ENCODE measurements at places on chromosomes 5 and 9.

DNA sequence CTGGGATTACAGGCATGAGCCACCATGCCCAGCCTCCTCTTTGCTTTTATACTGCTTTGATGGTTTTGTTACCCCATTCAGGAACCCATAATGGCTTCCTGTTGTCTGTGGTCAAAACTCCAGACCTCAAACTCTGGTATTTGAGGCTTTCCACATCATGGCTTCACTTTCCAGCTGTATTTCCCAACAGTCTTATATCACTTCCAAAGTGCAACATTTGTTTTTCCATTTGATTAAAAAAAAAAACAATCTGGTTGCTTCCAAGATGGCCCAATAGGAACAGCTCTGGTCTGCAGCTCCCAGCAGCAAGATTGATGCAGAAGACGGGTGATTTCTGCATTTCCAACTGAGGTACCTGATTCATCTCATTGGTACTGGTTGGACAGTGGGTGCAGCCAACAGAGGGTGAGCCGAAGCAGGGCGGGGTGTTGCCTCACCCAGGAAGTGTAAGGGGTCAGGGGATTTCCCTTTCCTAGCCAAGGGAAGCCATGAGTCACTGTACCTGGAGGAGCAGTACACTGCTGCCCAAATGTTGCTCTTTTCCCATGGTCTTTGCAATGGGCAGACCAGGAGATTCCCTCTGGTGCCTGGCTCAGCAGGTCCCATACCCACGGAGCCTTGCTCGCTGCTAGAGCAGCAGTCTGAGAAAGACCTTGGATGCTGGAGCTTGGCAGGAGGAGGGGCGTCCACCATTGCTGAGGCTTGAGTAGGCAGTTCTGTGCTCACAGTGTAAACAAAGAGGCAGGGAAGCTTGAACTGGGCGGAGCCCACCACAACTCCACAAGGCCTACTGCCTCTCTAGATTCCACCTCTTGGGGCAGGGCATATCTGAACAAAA, 458.4 kb downstream of the KDM4C start:
- no peak for DNase-seq

- no peak for DNase-seq
Observed at GRCh38 chr5:64165500-64166200, at the start of gene RNF180. Gene RNF180, plus strand, starts transcription at chr5:64165843. Its CDS starts 34,965 bp downstream, at chr5:64200808.

DNA sequence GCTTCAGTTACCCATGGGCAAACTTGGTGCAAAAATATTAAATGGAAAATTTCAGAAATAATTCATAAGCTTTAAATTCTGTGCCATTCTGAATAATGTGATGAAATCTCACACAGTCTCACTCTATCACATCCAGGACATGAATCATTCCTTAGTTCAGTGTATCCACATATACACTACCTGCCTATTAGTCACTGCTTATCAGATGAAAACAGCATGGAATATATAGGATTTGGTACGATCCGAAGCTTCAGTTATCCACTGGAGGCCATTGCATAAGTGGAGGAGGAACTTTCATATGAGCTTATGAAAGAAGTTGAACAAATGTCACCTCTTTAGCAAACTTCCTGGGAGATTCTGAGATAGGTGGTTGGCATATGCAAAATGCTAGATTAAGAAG, 64.2 kb downstream of the GAPVD1 start:
- no peak for DNase-seq

GRCh38 chr5:151805414-151806223, 33.9 kb downstream of the G3BP1 start:
- DNase-seq, result no peak

DNA sequence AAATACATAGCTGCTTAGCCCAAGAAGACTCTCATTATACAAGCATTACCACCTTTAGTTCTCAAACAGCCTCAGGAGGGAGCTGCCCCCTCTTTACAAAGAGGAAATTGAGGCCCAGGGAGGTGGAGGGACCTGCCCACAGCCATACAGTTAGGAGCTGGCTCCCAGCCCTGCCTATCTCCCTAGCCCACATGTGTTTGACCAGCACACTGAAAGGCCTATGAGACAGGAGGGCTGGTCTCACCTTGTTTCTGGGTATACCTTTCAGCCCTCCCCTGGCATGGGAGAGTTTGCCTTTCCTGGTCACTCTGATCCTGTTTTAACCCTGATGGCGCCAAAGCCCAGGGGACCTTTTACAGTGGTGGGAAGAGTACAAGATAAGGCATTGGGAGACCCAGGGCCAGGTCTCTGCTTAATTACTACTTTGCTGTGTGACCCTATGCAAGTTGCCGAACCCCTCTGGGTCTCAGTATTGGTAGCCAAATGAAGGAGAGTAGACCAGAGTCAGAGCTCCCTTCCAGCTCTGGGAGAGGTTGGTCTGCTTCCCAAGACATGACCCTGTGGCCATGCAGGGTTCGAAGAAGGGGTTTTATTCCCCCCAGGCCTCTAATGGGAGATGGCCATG, 60.9 kb upstream of the RPL26L1 start:
- no peak for DNase-seq

DNA sequence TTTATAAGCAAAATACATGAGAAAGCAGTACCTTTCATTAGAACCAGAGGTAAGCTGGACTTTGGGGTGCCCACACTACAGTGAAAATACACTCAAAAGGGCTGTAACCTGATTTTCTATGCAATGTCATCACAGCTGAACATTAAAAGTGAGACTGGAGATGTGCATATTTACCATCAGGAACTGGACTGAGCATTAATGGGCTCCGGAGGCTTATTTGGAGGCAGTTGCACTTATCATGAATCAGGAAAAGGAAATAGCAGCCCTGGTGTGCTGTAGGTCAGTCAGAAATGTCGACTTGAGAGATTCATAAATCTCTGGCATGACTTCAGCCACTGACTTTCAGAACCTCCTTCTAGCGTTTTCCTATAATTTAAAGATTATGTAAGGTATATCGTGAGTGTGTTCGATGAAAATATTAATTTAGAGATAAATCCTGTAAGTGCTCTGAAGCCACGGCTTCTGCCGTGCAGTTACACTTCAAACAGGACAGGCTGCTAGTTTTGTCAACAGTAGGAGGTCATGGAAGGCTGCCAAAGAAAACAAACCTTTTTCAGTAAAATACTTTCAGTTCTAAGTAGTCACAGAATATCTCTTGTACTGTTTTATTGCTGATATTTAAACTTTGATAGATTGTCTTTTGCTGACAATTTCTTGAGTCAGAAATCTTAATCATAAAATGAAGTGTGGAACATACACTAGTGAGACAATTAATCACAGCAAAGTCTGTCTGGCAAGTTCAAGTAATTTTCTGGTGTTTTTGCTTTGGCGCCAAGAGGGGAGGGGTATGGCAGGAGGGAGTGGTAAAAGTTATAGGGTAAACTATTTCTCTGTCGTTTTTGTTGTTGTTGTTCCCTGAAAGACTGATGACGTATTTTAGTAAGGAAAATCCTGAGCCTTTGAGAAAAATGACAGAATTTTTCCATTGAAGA, 939.7 kb downstream of the NR2F1-AS1 start:
- no peak for DNase-seq

GRCh38 chr5:99460701-99461100, 531.9 kb upstream of the CHD1 start:
- DNase-seq, result no peak

- no peak for DNase-seq
Observed at GRCh38 chr5:94361161-94361560, 257.2 kb downstream of the KIAA0825 start.

- no peak for DNase-seq
Observed at GRCh38 chr5:111755942-111756381, 1.0 kb downstream of the NREP start.

DNA sequence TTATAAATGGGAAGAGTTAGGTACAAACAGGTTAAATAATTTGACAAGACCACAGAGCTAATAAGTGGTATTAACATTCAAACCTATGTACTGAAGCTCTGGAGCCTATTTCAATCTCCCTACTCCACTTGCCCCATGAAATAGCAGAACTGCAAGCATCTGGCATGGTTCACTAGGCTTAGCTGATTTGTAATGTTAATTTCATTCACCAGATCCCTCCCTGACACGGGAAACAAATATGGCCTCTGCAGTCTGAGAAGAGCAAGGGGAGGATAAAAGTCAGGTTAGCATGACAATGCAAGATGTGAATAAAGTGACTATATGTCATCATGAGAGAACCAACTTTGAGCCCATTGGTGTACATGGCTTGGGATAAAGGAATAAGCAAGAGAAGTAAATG, 428.8 kb downstream of the BRINP1 start:
- no peak for DNase-seq

GRCh38 chr5:17817990-17818389, 183.7 kb downstream of the TAF11L14 start:
- no peak for DNase-seq

GRCh38 chr5:42948961-42949347, 91.2 kb downstream of the ANXA2R start:
- DNase-seq, result no peak

- DNase-seq, result no peak
Observed at GRCh38 chr5:157400741-157401495, 59.1 kb upstream of the NIPAL4 start.

DNA sequence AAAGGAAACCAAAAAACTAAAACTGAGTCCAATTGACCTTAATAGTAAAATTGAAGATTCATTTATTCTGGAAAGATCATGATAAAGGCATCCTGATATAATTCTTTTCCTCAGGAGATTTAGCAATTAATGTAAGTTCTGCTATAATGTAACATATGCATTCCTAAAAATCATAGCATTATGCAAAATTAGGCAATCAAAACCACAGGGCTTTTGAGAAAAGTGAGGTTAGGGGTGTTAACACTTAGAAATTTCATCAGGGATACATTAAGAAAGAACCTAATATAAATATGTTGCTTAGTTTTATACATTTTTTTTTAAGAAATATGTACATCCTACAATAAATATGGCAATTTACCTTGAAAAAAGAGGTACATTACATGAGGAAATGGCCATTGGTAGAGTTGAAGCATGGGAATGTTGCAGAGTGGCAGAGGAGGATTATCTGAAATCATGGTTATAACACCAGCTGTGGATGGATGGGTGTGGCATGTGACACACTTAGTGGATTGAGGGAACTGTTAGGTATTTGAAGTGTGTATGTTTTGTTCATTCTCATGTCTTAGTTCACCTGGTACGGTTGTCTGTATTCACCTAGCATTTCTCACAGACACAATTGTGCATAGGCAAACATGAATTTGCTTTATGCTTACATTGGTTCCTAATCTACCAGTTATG, 51.1 kb downstream of the CCNH start:
- no peak for DNase-seq

- DNase-seq, result no peak
Observed at GRCh38 chr5:30839956-30840355, 353.5 kb upstream of the CDH6 start.

DNA sequence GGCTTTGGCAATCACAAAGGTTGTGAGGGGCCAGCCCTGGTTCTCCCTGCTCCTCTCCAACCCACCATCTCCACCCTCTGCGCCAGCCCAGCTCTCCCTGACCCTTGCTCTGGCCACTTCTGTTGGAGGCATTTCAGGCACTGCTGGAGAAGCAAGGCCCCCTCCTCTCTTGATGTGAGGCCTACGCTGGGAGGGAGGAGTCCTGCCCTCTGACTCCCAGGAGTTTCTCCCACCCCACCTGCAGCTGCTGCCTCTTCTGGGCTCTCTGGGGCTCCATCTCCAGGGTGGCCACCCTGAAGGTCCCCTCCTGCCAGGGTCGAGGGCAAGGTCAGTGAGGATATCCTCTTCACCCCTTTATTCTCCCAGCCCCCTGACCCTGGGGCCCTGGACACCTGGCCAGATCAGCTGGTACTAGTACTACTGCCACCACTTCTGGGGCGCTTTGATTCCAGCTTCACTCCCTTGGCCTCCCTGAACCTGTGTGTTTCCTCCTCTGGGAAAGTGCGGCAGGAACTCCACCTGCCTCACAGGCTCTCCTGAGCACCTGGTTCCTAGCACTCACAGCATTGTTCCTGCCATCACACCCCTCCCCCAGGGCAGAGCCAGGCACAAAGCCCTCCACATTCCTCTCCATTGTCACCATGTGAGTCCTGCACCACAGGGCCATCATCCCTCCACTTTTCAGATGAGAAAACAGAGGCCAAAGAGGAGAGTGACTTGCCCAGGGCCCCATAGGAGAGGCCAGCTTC, 23.8 kb upstream of the TDRD7 start:
- DNase-seq, result no peak

- DNase-seq, result no peak
Observed at GRCh38 chr5:159243385-159243784, 19.7 kb upstream of the UBLCP1 start.

DNA sequence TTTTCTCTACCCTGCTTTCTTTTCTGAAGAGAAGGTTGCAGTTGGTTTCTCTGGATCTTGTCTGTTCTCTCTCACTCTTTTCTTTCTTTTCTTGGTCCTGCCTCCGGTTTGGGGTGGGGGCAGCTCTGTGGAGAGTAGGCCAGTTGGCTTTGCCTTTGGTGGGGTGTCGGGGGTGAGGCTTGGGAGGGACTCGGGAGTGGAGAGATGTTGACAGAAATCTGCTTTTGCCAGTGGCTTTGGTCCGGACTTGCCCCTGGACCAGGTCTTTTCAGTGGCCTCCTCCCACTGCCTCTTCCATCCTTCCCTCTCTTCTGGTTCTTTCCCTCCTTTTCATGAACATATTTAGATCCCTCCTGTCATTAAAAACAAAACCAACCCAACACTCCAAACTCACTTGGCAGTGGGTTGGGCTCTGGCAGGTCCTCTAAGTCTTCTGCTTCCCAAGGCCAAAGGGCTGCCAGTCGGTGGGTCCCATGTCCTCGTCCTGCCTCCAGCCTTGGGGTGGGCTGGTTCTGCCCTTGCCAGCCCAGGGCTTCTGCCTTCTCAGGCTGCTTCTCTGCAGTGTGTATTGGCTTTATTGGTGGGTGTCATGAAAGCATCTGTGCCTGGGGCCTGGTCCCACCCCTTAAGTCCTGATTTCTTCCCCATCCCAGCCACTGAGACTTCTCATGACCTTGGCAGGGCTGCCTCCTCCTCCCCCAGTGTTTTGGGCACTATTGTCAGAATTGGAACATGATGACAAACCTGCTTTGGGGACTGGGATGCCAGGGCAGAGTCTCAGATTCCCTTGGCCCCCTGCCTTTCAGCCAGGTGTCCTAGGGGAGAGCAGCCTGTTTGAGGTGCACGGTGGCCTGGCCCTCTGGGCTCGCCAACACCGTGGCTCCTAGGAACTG, 16.9 kb downstream of the ANKRD33B start:
- no peak for DNase-seq

GRCh38 chr9:128438343-128439109, 17.3 kb upstream of the ODF2 start:
- DNase-seq, result no peak

DNA sequence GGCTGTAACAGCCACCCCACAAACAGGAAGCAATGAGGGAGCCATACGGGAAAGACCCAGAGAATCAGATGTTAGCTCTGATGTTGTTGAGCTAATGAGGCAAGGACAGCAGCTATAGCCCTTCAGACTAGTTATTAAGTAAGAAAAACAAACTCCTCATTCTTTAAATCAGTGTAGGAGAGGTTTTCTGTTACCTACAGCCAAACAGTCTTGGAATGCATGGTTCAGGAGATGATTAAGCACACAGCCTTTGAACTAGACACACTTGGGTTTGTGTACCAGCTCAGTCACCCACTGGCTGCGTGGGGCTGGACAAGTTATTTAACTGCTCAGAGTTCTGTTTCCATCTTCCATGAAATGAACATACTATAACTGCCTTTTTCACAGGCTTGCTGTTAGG, 68.1 kb downstream of the SPOCK1 start:
- no peak for DNase-seq

- DNase-seq, result no peak
Observed at GRCh38 chr9:128728298-128728697, 4.4 kb upstream of the ZDHHC12 start.

All from cortex of kidney (tissue), 1 donor.